Stimulated activated CD4-positive, alpha-beta T cell treated with anti-CD3 and anti-CD28 coated beads, Interleukin-12 subunit alpha, Interleukin-12 subunit beta, amount 100 ng/mL, for 4 hours (primary cell): ENCODE measurements at places on chromosomes 1 and 21.
A peak's percentile ranks its signal among the peaks of the same experiment; 100 is the strongest.

DNA sequence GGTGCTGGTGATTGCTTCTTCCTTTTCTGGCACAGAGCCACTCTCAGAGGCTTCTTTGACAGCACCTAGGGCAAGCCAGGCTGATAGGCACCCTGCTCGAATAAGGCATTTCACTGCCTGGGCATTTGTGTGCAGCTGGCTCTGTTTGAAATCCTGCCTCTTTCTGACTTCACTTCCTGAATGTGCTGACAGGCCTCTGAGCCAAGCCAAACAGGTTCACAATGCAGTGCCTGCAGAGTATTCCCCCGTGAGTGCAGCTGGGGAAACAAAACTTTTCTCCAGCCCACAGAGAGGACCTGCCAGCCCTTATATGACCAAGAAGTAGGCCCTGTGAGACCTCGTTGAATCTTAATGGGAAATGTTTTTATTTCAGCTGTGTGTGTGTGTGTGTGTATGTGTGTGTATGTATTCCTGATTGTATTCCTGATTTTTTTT, 10.4 kb downstream of the JUN start:
- DNase-seq, result no peak

DNA sequence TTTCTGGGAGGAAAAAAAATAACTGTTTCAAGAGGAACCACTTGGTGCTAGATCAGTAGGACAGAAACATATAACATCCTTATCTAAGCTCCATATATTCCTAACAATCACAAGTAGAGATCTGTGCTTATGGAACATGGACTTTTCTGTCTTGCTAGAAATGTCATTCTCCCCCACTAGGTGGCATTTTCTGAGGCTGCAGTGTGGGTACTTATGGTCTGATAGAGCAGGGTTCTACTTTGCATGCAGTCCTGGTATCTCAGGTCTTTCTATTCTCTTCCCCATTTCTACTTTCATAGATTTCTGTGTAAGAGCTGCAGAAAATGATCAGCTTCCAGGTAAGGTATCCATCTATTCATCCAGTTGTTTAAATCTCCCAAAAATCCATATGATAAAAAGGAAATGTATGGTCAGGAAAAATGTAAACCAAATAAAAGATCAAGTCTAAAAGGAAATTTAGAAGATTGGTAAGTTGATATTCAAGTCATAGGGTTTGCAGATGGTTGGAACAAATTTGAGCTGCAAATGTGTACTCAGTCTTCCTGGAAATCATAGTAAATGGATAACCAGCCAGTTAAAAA, 1.5 kb downstream of the ZNF684 start:
- no peak for DNase-seq

DNA sequence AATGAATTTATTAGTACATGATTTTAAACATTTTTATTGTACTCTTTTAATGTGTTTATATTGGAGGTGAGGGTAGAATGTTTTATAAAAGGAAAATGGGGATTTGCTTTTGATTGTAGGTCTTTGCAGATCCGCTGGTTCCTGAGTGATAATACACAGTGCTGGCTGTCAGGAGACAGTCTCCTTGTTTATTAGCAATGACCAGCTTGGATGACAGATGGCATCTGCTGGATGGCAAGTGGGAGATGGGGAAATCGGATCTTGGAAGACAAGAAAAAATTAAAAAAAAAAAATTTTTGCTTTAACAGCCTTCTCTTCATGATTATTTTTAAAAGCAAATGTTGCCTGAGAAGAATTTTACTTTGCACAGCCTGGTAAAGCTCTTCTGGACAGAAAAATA, 4.4 kb upstream of the PHTF1 start:
- no peak for DNase-seq

DNA sequence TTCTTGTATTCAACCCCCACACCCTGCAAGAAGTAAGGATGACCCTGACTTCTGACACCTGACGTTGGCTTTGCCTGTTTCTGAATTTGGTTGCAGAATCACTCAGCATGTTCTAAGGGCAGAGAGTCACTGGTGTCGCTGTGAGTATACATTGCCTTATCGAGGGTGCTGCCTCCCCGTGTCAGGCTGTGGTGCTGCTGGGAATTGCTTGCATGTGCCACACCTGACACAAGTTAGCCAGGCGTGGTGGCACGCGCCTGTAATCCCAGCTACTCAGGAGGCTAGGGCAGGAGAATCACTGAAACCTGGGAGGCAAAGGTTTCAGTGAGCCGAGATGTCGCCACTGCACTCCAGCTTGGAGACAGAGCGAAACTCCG, 45.9 kb downstream of the WDR4 start:
- DNase-seq, result peak; percentile 40

- DNase-seq, result no peak
Observed at GRCh38 chr1:204672069-204672468, 13.5 kb downstream of the LRRN2 start.

- peak; percentile 68 for DNase-seq
Observed at GRCh38 chr1:203702130-203702577, 62.8 kb upstream of the LAX1 start.

DNA sequence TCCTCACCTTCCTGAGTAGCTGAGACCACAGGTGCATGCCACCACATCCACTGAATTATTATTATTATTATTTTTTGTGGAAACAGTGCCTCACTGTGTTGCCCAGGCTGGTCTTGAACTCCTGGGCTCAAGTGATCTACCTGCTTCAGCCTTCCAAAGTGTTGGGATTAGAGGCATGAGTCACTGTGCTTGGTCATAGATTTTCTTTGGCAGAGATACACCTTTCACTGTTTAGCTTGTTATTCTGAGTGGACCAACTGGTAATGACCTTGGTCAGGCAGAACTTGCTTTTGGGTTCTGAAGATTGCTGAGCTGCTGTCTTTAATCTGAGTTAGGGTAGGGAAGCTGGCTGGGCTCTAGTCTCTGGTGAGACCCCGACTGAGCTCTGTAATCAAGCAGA, 66.8 kb downstream of the DNAH14 start:
- no peak for DNase-seq

DNA sequence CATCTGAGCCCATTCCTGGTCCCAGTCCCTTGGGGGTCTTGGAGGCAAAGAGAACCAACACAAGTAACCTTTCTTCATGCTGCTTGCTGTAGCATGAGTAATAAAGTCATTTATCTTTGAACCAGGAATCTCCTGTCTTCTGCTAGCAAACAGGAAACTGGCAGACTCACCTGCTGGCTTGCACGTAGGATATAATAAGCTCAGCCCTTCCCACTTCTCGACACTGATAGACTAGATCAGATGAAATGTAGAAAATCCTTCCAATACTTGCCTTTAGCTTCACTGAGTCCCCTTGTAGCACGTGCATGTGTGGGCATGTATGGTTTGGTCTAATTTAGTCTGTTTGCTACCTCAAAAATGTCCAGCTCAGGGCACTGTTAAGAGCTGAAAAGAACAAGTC, 6.5 kb upstream of the TFF2 start:
- DNase-seq, result no peak

DNA sequence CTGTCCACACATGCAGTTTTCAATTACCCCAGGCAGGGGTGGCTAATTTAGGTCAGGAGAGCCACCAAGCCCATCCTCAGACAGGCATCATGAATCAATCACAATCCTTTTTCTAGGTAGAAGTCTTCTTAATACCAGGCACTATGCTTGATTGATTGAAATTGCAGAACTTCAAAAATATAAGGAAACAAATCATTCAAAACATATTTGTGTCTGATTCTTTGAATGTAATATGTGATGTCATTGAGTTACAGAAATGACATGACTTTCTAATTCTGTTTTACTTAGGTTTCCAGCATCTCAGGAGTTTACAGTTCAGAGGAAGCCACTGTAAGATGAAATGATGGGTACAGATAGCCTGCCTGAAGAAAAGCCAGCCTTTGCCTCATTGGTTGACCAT, 26.7 kb downstream of the RXRG start:
- no peak for DNase-seq

- DNase-seq, result no peak
Observed at GRCh38 chr21:21860888-21861287, 862.7 kb downstream of the NCAM2 start.

GRCh38 chr1:106964495-106964894, 92.0 kb upstream of the PRMT6 start:
- DNase-seq, result no peak

GRCh38 chr1:86387916-86388627, 8.1 kb downstream of the ODF2L start:
- DNase-seq, result no peak

GRCh38 chr1:155970531-155971167, 7.7 kb downstream of the ARHGEF2 start:
- no peak for DNase-seq

- DNase-seq, result no peak
Observed at GRCh38 chr1:21447311-21447710, 7.4 kb downstream of the NBPF3 start.

GRCh38 chr1:45329445-45329844, 2.8 kb downstream of the HPDL start:
- DNase-seq, result no peak

- no peak for DNase-seq
Observed at GRCh38 chr1:6732942-6733341, 31.3 kb upstream of the DNAJC11 start.

DNA sequence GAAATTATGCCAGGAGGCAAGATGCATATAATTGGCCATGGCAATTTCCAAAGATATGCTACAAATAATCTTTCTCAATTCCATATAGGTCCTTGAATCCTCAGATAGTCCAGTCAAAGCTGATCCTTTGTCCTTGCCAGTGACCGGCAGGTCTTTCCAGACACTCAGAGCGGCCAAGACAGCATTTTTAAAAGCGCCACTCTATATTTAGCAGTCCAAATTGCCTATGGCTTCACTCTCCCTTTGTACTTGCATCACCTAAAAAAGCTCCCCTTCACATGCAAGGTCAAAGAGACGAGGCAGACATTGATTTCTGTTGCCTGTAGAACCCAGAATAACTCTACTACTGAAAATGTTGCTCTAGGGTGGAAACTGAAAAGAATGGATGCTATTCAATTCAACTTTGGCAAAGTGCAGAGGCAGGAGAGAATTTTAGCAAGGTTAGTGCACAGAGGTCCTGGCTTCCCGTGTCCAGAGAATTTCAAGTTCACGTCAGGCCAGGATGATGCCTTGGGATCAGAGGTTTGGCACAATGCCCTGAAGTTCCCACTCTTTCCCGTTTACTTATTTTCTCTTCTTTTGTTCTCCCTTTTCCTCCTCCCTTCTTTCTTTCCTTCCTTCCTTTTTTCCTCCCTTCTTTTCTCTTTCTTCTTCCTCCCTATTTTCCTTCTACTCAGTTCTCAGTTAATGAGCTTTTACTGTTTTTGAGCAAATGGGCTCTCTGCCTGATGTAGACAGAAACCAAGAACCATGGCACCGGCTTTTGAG, 108.5 kb downstream of the KCNK1 start:
- no peak for DNase-seq

DNA sequence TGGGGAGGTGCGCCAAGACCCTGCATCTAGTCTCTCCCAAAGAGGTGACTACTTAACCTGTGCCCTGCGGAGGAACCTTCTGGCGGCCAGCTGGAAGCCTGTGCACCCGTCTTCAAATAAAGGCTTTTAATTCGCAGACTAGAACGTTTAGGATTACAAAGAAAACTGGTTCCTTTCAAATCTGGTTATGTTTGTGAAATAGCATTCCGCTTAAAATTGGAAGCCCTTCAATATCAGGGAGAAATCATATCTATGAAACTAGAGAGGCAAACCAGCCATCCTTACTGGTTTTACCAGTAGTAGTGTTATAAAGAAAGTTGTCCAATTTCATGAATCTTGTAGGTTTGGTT, 250.8 kb downstream of the FAM72C start:
- DNase-seq, result no peak

- no peak for DNase-seq
Observed at GRCh38 chr1:11475748-11476147, 3.2 kb upstream of the DISP3 start.

DNA sequence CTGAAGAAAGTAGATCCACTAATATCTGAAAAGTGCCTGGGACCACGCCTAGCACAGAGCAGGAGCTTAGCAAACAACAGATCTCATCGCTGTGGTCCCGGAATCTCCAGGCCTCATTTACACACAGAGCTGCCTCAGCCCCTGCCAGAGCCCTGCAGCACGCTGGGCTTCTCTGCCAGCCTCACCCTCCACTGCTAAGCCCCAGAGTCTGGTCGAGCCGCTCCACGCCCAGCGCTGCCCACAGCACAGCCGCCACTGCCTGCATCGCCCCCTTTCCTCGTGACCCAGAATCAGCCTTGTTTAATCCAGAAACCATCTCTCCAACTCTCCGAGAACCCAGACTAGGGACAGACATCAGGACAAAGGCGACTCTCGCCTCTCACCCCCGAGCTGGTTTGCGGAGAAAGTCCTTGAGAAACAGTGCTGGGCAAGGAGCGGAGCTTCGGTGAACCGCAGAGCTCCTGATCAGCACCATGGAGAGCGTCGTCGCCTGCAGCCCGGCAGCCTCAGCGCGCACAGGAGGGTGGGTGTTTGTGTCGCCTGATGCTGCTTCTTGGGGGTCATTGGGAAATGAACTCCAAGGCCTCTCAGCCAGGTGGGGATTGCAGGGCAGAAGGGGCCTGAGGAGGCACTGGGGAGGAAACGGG, 145.1 kb downstream of the NPHP4 start:
- no peak for DNase-seq

DNA sequence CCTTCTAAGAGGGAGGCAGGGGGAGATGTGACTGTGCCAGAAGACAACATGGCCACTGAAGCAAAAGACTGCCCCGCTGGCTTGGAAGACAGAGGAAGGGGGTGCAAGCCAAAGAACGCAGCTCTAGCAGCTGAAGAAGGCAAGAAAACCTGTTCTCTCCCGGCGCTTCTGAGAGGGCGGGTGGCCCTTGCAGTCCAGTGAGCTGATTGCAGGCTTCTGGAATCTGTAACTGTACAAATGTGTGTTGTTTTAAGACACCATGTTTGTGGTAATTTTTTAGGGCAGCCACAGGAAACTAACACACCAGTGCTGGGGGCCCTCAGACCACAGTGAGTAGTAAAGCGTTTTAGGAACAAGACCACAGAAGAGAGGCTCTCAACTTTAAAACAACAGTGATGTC, 47.0 kb downstream of the CD46 start:
- DNase-seq, result no peak

DNA sequence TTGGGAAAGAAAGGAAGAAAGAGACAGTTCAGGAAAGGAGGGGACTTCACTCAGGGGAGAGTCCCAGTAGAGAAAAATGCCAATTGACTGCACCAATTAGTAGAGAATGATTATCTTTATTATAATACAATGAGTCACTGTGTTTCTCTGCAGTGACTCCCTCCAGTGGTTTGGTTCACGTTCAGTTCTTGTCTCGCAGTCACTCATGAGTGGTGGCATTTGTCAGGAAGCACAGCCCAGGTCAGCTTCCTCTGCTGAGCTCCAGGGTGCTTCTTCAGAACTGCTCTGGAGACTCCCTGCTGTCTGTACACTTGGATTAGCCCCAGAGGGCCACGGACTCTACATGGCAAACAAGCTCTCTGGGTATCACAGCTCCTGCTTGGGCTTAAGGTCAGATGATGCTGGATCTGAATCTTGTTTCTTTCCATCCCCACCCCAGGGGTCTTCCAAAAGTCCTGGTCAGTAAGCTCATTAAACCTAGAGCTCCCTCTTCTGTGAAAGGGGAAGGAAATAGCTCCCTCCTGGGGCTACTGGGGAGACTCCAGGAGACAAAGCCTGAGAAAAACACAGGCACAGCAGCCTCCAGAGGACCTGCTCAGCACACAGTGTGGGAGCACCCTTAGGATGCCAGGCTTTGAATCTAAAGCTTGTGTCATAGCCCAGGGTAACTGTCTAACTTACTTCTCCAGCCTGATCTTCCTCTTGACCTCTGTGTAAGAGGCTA, 619.0 kb downstream of the AJAP1 start:
- DNase-seq, result no peak
